ENCODE measurements at places on chromosomes 1 and 21. TPM values are rescaled to one million over a fixed set of nuclear protein-coding genes. Genes with fewer than 3 reads are reported as not detected.

VTCN1 gene
- not detected for total RNA-seq

DNA sequence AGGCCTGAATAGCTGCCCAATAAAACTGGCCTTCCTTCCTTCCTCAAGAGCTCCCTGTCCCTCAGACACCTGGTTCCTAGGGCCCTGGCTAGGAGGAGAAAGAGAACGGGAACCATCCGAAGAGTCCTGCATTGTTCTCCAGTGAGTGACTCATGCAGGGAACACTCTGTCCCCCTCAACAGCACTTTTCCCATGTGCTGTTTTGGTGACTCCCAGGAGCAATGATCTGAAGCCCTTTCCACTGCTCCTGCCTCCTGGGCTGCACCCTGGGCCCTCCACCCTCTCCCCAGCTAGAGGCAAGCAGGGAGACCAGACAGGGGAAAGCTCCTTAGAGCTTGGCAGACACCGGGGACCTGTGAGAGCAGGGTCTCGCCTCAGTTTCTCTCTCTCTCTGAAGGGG, 18.9 kb downstream of the TNNT2 start:
- no peaks in the 10 kb centered on the region for H3K36me3 ChIP-seq
- peaks cover 61% of the 10 kb centered on the region for H3K27me3 ChIP-seq
- no peaks in the 10 kb centered on the region for H3K4me1 ChIP-seq
- no peak overlapping the region for H3K4me3 ChIP-seq
- DNase-seq = no peak
- no peak overlapping the region for H3K27ac ChIP-seq

DNA sequence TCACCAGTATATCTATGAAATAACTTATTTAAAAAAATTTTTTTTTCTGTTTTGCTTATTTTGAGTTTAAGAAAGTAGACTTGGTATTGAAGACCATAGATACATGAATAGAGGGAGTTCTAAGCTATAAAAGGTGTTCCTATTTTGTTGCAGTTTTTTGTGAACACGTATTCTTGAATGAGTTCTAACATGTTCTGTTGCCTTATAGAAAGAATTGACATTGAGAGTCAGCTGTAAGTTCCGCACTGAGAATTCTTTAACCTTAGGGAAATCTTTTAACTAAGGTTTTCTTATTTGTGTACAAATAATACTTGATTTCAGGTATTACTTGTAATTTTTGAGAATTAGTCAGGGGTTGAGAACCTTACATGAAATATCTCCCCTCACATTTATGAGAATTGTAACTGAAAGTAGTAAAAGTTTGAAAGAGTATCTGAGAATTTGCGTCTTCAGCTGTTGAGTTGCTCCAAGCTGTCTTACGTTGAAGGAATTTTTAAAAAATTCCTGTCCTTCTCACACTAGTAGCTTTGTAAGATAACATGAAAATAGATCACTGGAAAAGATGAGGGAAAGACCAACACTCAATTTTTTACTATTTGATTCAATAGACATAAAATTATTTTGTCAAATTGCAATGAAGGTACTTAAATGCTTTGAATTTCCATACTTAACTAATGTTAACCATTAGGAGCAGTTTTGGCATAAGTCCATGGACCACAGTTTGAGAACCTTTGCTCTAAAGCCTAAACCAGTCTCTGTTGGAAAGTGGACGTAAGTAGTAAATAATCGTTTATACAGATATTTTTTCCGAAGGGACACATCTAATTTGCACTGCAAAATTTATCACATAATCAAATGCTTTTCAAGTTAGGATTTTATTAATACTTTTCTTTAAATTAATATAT, 3.8 kb downstream of the DR1 start:
- no peak for DNase-seq
- peak overlapping the region; percentile 2 for H3K27ac ChIP-seq
- H3K4me1 ChIP-seq = peaks cover 1% of the 10 kb centered on the region
- peak overlapping the region; percentile 91 for H3K4me3 ChIP-seq
- H3K27me3 ChIP-seq = no peaks in the 10 kb centered on the region

- no peak overlapping the region for H3K4me3 ChIP-seq
- H3K36me3 ChIP-seq = no peaks in the 10 kb centered on the region
- peaks cover 8% of the 10 kb centered on the region for H3K4me1 ChIP-seq
- DNase-seq = no peak
Measured at GRCh38 chr1:51968632-51969031, 21.9 kb downstream of the RAB3B start.

CDC20 gene
- 224 TPM for total RNA-seq

- peak; percentile 49 for DNase-seq
- H3K4me1 ChIP-seq = no peaks in the 10 kb centered on the region
- H3K27me3 ChIP-seq = peaks cover 4% of the 10 kb centered on the region
- H3K27ac ChIP-seq = no peak overlapping the region
- no peak overlapping the region for H3K4me3 ChIP-seq
Measured at GRCh38 chr1:110746644-110747259, 72.0 kb upstream of the KCNA3 start.

- no peaks in the 10 kb centered on the region for H3K36me3 ChIP-seq
- H3K4me1 ChIP-seq = no peaks in the 10 kb centered on the region
- peak; percentile 68 for DNase-seq
- no peak overlapping the region for H3K4me3 ChIP-seq
- H3K27me3 ChIP-seq = no peaks in the 10 kb centered on the region
- H3K27ac ChIP-seq = no peak overlapping the region
Measured at GRCh38 chr1:209248649-209249279, 334.8 kb upstream of the CAMK1G start.

LENEP gene
- not detected for total RNA-seq

DNA sequence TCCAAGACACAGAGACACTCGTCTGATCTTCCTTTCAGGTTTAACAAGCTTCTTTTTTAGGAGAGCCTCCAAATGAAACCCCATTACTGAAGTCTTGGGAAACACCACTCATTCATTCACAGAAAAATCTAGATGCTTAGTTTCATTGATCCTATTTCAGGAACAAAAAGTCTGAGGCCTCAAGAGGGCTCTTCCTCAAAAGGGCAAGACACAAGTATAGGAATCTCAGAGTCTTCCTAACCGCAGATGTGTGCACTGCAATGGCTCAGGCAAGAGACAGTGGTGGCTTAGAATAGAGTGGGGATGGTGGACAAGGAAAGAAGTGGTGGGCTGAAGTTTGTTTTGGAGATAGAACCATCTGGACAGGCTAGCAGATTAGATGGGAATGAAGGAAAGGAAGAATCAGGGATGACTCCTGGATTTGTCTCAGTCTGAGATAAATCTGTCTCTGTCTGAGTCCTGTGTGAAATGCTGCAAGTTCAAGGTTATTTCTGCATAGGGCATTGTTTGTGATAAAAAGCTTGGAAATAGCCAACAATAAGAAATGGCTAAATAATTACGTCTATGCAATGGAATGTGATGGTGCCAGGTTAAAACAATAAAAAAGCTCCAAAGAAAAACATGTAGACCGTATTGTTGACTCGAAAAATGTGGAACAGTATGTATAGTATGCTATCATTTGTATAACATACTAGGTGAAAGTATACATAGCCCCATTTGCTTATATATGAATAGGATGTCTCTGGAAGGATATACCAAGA, 8.9 kb upstream of the CTSE start:
- H3K4me3 ChIP-seq = no peak overlapping the region
- H3K27ac ChIP-seq = no peak overlapping the region
- peaks cover 45% of the 10 kb centered on the region for H3K27me3 ChIP-seq
- no peaks in the 10 kb centered on the region for H3K4me1 ChIP-seq

RIPPLY3 gene
- total RNA-seq = not detected

GRCh38 chr1:30950053-30950452, 41.5 kb upstream of the SDC3 start:
- no peaks in the 10 kb centered on the region for H3K4me1 ChIP-seq
- H3K27me3 ChIP-seq = no peaks in the 10 kb centered on the region
- H3K4me3 ChIP-seq = no peak overlapping the region
- no peak for DNase-seq
- peaks cover 91% of the 10 kb centered on the region for H3K36me3 ChIP-seq

DNA sequence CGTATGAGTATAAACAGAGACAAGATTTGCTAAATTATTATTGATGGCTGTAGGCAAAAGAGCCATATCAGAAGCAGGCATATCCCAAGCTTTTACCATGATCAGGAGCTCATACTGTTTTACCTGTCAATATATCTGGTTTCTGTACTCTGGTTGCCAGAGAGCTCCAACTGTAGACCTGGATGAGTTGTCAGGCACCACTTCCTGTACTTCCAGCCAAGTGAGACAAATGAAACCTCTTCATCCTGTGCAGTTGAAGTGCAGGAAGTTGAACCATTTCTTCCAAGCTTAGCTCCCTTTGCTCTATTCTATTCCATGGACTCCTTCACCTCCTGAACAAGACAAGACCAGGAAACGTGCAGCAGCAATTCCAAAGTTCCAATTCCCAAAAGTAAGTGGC, 115.6 kb downstream of the ZNF281 start:
- H3K27ac ChIP-seq = no peak overlapping the region
- no peaks in the 10 kb centered on the region for H3K27me3 ChIP-seq
- H3K4me3 ChIP-seq = no peak overlapping the region
- no peak for DNase-seq
- H3K4me1 ChIP-seq = no peaks in the 10 kb centered on the region

DNA sequence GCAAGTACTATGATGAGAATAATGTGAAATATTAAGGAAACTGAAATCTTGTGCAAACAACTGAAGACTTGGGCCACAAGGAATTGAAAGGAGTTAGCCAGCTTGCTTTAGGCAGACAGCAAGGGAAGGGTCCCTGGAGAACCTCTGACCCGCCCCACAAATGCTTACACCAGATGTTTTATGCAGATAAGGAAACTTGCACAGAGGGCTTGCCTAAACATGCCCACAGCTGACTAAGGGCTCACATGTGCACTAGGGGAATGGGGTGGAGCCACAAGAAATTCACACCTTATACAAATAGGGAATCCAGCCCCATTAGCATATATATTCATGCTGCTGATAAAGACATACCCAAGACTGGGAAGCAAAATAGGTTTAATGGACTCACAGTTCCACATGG, 86.1 kb upstream of the CYYR1 start:
- H3K27ac ChIP-seq = no peak overlapping the region
- no peaks in the 10 kb centered on the region for H3K4me1 ChIP-seq
- DNase-seq = no peak

- peak within 1 kb of the TSS; percentile 42 for H3K4me3 ChIP-seq
- DNase-seq = peak; percentile 68
- H3K27me3 ChIP-seq = peaks cover 60% of the 10 kb centered on the region
- peaks cover 13% of the 10 kb centered on the region for H3K4me1 ChIP-seq
- no peak within 1 kb of the TSS for H3K27ac ChIP-seq
Measured at GRCh38 chr1:23217421-23218115, at the start of gene HTR1D. TSS of gene HTR1D (minus strand) at chr1:23217502. CDS start at chr1:23194219, 23,283 bp downstream.

PMVK gene
- total RNA-seq = 11.8 TPM

DNA sequence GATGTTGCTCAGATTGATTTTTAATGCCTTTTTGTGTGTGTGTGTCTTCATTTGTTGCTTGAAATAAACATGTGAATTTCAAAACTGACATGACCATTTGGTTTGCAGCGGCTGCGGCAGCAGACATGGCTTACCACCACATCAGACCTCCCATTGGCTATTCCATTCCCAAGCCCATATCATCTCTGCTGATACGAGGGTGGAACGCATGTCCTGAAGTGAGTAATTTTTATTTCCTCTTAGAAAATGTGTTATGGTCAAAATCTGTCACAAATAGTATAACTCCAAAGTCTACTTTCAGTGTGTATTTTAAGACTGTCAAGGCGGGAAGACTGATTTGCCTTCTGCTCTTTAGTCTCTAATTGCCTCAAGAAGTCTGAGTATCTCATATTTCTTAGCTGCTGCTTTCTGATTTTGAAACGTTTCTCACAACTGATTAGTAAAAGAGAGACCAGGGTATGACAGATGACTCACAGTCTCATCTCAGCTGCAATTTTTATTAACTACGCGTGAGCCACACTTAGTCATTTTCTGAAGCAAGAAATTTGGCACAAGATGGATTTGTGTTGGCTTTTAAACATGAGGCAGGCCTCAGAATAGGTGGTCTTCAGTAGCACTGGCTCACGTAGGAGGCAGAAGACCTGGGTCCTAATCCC, 49.0 kb downstream of the LRRC53 start:
- H3K36me3 ChIP-seq = no peaks in the 10 kb centered on the region
- no peaks in the 10 kb centered on the region for H3K4me1 ChIP-seq
- no peak overlapping the region for H3K27ac ChIP-seq

DNA sequence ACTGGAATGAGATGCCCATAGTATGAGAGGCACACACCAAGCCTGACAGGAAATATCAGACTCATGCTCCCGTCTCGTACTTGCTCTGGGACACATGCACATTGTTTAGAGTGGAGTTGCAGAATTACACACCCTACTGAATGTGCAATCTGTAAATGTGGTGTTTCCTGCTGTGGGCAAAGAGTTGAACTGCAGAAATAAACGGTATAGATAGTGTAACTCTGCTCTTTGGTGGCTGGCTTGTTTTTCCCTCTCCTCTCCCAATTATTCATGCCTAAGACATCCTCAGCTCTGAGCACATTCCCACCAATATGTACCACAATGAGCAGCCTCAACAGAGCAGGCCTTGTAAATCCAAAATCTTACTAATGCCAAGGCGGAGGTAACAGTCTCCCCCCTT, 90.1 kb upstream of the DIRAS3 start:
- H3K27me3 ChIP-seq = no peaks in the 10 kb centered on the region
- no peaks in the 10 kb centered on the region for H3K4me1 ChIP-seq
- no peak overlapping the region for H3K27ac ChIP-seq
- no peaks in the 10 kb centered on the region for H3K36me3 ChIP-seq

WDR64 gene
- not detected for total RNA-seq

GNG4 gene
- total RNA-seq = 0.11 TPM

- no peak overlapping the region for H3K4me3 ChIP-seq
- no peak overlapping the region for H3K27ac ChIP-seq
- H3K27me3 ChIP-seq = no peaks in the 10 kb centered on the region
- DNase-seq = no peak
Measured at GRCh38 chr1:10498231-10498630, 23.5 kb downstream of the PEX14 start.

TSPAN1 gene
- 0.58 TPM for total RNA-seq

DNA sequence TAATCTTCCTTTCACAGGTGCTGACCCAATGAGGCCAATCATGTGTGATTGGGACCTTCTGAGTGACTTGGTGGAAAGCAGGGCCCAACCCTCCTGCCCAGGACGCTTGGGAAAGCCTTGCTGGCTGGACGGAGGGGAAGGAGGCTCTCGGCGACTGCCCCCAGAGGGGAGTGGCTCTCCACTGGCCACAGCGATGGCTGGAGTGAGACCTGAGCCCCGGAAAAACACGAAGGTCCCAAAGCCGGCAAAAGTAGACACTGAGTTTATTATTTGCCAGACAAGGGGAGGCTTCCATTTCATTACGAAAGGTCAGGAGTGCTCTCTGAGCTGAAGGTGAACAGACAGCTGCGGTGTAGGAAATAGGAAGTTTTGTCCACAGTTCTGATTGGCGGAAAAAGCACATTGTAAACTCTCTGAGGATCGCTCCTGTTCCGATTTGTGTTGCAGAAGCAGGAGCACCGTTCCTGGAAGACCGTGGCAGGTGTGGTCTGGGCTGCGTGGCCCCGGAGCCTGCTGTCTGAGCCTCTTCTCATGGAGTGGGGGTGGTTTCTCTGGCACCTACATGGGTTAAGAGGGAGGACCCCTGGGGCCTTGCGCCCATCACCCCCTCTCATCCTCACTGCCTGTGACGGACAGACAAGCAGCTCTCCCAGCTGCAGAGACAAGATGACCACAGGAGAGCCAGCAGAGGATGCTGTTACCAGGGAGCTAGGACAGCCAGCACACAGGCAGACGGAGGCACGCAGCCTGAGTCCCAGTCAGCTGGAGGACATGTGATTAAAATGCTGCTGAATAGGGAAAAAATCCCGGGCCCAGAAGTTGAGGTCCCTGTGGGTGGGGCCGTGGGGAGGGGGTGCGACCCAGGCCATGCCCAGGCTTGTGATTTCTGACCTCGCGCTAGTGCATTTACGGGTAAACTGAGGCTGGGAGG, 41.5 kb downstream of the KRTAP10-1 start:
- H3K27me3 ChIP-seq = peaks cover 94% of the 10 kb centered on the region
- no peaks in the 10 kb centered on the region for H3K36me3 ChIP-seq
- H3K4me1 ChIP-seq = peaks cover 21% of the 10 kb centered on the region
- no peak overlapping the region for H3K27ac ChIP-seq
